ENCODE measurements at places on chromosomes 3 and 15.

DNA sequence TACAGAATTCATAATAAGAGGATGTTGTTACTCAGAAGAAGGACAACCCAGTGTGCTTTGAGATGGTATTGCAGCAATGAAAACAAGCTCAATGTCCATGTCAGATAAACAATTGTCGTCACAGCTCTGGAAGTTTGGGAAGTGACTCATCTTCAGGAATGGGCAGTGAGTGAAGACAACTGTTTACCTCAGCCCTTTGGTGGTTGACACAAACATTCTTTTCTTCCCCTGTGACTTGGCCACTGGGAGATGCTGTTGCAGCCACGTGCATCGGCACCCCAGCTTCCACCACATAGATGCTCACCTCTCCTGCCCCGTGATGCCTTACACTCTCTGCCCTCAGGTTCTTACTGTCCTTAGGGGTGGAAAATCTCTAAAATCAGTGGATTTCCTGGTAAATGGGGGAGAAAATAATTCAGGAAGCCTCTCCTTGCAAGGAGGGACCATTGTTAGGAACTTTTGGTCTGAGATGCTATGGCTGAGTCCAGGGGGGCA lies 114.1 kb upstream of the GALNT15 start:
- peak; percentile 100 for DNase-seq

DNA sequence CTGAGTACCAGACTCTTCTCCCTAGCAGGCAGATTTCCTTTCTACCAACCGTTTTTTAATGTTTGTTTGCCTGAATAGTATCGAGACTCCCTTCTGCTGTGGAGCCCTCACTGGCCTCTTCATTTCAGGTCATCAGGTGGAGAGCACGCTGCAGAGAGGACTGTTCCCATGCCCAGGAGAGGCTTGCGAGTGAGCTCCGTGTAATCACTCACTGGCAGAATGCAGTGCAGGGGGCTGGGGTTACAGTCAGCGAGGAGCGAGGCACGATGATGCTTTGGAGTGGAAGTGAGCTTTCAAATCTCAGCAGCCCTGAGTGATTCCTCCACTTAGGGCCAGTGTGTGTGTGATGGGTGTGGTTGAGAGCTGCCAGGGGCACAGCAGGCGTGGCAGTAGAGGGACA lies 385.2 kb downstream of the SHQ1 start:
- no peak for DNase-seq

- DNase-seq, result no peak
Observed at GRCh38 chr3:36562945-36563344, 182.6 kb downstream of the STAC start.

- DNase-seq, result no peak
Observed at GRCh38 chr3:87227835-87228144, 681 bp downstream of the CHMP2B start.

- no peak for DNase-seq
Observed at GRCh38 chr3:133236901-133237300, 163.0 kb upstream of the BFSP2 start.
